ENCODE measurements at places on chromosomes 6 and 20.

DNA sequence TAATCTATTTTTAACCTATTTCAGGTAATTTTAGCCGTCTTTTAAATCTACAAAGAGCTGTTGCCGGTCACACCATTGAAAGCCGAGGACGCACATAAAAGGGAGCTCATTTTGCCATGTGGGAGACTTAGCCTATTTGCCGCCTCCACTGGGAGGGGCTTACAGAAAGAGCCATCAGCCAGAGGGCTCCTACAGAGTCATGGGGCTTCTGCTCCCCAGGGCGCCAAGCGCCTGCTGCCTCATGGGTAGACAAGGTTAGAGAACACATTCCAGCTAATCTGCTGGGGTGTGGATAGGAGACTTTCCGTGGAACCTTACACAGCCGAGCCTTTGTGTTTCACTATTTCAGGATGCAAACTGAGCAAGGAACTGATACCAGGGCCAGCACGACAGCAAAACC is 12.6 kb downstream of the PCMTD2 start:
- DNase-seq = no peak

DNA sequence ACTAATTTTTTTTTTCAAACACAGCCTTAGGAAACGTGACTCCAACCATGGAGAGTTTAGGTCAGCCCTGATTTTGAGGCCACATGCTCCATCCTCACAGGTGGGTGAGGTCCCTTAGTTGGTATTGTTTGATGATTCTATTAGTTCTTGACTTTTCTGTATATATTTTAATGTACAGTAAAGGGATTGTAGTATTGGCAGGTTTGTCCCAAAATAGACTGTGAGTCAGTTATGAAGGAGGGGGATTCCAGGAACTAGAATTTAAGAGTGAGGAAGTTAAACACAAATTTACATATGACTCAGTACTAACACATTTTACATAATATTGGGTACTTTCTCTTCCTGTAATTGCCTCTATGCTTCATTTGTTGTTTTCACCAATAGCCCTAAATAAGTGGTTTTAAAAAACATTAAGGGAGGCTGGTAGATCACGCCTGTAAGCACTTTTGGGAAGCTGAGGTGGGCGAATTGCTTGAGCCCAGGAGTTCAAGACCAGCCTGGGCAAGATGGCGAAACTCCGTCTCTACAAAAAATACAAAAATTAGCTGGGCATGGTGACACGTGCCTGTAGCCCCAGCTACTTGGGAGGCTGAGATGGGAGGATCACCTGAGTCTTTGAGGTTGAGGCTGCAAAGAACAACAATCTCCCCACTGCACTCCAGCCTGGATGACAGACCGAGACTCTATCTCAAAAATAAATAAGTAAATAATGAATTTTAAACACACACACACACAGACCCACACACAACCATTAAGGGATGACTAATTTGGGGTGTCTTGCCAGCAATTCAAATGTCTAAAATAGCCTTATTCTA is 81.8 kb downstream of the SGK1 start:
- peak; percentile 19 for DNase-seq

DNA sequence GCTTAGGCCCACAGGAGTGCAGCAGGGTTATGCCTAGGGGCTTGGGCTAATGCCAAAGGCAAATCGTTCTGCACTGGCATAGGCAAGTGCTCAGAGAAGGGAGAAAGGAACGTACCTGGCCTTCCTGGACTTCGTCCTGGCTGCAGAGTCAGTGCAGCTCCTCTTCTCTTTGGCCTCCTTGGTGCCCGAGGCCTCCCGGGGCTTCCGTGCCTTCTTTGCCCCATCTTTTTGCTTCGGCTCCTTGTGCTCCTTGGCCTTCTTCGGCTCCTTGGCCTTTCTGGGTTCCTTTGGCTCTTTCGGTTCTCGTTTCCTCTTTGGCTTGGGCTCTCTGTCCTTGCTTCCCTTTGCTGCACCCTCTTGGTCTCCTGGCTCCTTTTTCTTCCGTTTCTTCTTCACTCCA is 85.2 kb downstream of the CHD6 start:
- DNase-seq = no peak

DNA sequence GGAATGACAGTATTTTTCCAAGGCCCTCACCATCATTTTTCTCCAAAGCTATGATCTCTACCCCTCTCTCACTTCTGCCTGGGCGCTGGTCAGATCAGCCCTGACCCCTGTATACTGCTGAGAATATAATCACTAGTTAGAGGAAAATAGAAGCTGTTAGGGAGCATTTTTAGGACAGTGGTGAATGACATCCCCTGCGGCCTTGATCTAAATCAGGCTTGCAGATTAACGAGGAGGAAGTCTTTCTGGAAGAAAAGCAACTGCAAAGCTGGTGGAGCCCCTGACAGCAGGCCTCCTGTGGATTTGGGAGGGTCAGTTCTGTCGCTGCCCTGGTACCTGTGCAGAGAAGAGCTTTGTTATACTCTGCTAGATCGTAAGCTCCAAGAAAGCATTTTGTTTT is 107.9 kb downstream of the RPP40 start:
- no peak for DNase-seq

GRCh38 chr20:44419131-44419844 is 56.4 kb upstream of the TTPAL start:
- no peak for DNase-seq

DNA sequence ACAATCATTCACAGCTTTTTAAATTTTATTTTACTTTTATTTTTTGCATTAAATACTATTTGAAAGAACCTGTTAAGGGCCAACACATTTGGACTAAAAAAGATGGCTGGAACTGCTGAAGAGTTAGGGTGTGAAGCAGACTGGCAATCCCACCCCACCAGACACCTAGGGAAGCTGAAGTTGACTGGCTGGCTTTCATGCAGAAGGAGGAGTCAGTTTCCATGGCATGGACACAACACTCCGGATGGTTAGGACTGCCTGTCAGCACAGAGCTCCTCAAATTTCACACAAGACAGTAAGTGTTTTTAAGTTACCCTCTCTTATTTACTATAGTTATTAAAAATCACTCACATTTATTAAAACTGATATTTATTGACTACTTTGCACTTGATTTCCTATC is at the start of gene ANKRD66:
Gene ANKRD66 (plus strand): TSS at position 238 of the 400 bp plus-strand sequence. CDS start 5,016 bp downstream, outside the sequence.
- no peak for DNase-seq

DNA sequence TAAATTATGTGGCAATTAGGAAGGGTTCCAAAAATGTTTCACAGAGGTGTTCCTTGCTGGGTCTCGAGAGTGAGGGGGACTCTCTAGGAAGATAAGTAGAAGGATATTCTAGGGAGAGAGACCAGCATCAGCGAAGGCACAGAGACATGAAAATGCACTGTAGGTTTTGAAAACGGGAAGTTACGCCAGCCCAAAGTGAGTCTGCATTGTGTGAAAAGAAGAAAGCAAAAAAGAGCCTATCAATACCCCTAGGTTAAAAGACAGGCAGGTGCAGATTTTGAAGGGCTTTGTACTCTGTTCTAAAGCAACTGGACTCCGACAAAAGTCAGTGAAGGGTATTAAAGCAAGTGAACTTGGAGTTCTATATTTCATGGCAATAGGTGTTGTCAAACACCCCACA is 25.7 kb upstream of the MRAP2 start:
- DNase-seq = no peak

- no peak for DNase-seq
Measured at GRCh38 chr20:24979036-24979960, 13.3 kb downstream of the APMAP start.

DNA sequence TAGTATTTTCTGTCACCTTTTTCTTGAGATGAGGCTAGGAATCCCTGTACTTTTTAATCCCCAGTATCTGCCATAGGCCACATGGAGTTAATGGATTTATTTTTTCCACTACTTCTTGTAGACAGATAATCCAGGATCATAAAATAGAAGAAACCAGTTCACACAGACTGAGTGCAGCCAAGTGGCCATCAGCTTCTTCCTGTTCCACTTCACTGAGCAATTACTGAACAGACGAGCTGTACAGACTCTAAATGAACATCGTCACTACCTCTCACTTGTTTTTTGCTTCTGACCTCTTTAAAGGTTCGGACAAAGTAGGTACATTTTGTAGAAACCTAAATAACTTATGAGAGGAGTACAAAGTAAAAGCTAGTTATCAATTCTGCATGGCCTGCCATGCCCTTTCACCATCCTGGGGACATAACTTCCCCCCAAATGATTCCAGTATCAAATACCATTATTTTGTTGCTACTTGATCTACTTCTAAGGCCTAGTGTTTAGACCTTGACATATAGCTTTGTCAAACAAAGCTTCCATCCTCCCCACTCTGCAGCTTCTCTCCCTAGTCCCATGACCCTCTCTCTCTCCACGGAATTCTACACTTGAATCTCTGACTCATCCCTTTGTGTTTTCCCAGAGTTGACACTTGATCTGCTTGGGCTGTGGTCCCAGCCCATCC is 34.4 kb upstream of the ARHGAP18 start:
- no peak for DNase-seq

DNA sequence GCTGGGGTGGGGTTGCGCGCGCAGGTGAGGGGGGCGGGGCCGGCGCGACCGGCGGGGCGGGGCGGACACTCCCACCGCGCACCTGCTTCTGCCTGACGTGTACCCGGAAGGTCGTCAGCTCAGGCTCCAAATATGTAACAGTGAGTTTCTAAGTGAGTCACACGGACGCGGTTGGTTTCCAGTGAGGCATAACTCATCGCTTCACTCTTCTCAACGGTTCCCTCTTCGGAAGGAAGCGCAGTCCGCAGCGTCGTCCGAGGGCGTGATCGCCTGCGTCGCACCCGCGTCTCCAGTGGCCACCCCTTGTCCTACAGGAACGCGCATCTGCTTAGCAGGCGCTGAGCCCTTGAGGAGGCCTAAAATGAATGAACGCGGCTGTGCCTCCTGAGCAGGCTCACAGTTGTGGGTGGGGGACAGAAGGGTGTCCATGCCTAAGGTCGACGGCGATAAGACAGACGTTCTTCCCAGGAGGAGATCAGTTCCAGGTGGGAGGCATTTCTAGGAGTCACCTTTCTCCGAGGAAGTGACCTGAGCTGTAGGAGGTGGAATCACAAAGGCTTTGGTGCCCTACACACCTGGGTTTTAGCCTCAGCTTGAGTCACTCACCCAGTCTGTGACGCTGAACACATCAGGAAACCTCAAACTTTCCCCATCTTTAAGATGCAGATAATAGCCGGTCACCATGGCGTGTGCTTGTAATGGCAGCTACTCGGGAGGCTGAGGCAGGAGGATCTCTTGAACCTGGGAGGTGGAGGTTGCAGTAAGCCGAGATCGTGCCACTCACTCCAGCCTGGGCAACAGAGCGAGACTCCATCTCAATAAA is 50.9 kb upstream of the EZR start:
- peak; percentile 85 for DNase-seq

GRCh38 chr20:49808753-49809152 is 3.9 kb upstream of the SLC9A8 start:
- no peak for DNase-seq

- no peak for DNase-seq
Measured at GRCh38 chr6:33710296-33711121, 991 bp downstream of the UQCC2 start.

GRCh38 chr6:131398176-131398575 is 174.8 kb upstream of the ARG1 start:
- no peak for DNase-seq

DNA sequence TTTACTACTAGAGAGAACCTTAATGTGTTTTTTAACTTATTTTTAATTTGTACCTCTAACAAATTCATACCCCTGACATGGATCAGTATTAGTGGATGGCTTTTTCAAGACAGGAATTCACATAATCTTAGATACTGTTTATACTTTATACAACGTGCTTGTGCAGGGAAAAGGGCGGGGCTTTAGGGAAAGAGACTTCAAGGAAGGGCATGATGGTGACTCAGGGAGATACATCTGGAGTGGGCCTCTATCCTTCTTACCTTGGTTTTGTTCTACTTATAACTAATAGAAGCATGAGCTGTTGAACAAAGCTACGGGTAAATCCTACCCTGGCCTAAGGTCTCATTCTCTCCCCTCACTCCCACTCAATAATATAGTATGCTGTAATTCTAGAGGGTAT is 160.8 kb downstream of the C6orf58 start:
- no peak for DNase-seq

GRCh38 chr20:5720696-5721095 is 29.5 kb upstream of the SHLD1 start:
- DNase-seq = no peak

- no peak for DNase-seq
Measured at GRCh38 chr6:16140607-16141006, 11.7 kb downstream of the MYLIP start.

GRCh38 chr20:1296117-1296610 is 30.1 kb downstream of the SNPH start:
- no peak for DNase-seq

DNA sequence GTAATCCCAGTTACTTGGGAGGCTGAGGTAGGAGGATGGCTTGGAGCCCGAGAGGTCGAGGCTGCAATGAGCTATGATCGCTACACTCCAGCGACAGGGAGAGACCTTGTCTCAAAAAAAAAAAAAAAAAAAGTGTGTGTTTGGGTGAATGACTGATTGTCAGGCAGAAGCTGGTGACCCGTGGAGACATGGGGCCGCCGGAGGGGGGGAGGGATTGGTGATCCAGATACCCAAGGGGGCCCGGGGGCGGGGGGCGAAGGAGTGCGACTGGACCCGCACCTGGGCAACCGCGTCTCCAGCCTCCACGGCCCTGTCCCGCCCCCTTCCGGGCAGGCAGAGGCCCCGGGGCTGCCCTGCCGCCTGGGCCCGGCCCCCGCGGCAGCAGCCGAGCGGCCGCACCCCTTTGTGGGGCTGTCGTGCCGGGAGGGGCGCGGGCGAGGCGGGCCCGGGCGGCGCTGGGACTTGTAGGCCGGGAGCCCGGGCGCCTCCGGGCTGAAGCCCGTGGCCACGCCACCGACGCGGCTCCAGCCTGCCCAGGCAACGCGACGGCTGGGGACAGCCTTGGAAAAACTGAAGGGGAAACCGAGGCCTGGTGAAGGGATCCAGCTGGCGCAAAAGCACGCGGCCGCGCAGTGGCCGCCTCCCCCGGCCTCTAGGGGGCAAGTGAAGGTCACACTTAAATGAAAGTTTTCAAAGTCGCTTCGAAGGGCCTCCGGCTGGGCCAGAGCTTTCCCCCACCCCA is 2.1 kb upstream of the RBM38 start:
- DNase-seq = no peak

GRCh38 chr20:61749406-61750075 is 316.1 kb downstream of the TAF4 start:
- no peak for DNase-seq

- DNase-seq = no peak
Measured at GRCh38 chr6:107122748-107123147, 7.4 kb upstream of the BEND3 start.

GRCh38 chr20:21528870-21529269 is 15.0 kb upstream of the NKX2-2 start:
- no peak for DNase-seq

GRCh38 chr20:49034070-49034732 is 11.9 kb upstream of the CSE1L start:
- DNase-seq = no peak

All from GM12891 (cell line).